ENCODE measurements at places on chromosomes 11 and 22. TPM values are rescaled to one million over a fixed set of nuclear protein-coding genes. Genes with fewer than 3 reads are reported as not detected.

The C1QTNF5 gene
- not detected for total RNA-seq

- DNase-seq: no peak
Measured at GRCh38 chr11:65870307-65870658, 2.3 kb downstream of the EFEMP2 start.

The MMP10 gene
- total RNA-seq: not detected

The OR51E1 gene
- total RNA-seq: not detected

- DNase-seq: peak; percentile 40
Measured at GRCh38 chr11:19660076-19660475, 52.6 kb upstream of the NAV2 start.

The CDCA5 gene
- 203 TPM for total RNA-seq

Data from activated naive CD4-positive, alpha-beta T cell treated with anti-CD3 and anti-CD28 coated beads, Interleukin-2, amount 50 U/mL, for 72 hours (primary cell).